ENCODE measurements at places on chromosomes 1 and 21.

- no peak for DNase-seq
- no peak overlapping the region for H3K4me3 ChIP-seq
- peaks cover 2% of the 10 kb centered on the region for H3K27me3 ChIP-seq
- no peaks in the 10 kb centered on the region for H3K36me3 ChIP-seq
Measured at GRCh38 chr1:22949822-22950331, 22.8 kb downstream of the LACTBL1 start.

DNA sequence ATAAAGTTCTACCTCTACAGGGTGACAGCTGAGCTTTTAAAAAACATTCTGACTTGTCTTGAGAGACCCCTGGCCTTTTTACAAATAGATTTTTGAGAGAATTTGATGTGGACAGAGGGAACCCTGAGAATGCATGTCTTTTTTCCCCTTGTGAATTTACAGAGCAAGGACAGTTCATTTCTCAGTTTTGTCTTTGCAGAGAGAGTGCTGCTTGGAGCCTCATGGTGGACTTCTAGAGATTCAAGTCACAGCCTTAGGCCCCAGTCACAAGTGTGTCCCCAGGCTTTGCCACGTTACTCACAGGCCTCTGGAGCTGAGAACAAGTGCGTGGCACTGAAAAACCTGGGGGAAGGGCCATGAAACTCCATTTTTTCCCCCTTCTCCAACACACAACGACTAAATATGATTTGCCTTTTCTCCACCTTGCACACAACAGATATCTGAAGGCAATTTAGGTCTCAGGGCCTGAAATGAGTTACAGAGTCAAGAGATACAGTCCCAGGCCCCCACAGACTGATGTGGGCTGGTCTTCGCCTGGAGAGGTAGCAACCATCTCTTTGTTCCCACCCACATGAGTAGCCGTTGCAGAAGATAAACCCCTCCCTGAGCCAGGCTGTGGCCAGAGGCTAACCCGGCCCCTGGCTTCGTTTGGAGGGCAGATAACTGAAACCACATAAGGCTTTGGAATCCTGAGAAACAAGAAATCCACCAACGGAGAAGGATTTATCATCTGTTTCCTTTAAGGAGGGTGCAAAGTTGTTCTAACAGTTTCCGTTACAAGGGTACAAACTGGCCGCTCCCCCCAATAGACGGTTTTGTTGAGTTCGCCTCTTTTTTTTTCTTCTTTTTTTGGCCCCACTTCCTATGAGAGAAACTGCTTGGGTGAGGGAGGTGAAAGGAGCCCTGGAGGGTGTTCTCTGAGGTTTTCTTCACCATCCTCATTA, 1.0 kb upstream of the PIGV start:
- peaks cover 16% of the 10 kb centered on the region for H3K4me1 ChIP-seq
- H3K4me3 ChIP-seq, result no peak overlapping the region
- no peaks in the 10 kb centered on the region for H3K27me3 ChIP-seq
- peak; percentile 89 for DNase-seq

DNA sequence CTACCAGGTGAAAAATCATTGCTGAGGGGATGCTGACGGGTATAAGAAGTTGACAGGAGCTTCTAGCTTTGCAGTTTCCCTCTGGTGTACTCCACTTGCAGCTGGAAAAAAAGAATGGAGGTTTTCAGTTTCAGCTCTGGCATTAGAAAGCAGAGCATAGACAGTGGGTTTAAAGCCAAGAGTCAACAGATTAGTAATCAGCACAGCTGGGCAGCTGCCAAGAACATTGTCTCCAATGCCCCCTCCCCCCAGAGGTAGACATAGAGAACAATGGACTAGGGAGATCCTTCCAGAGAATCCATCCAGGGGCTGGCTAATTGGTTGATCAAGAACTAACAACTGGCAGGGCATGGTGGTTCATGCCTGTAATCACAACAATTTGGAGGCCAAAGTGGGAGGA, 10.1 kb upstream of the ZBTB8B start:
- no peak overlapping the region for H3K4me3 ChIP-seq
- H3K4me1 ChIP-seq, result no peaks in the 10 kb centered on the region
- no peaks in the 10 kb centered on the region for H3K36me3 ChIP-seq
- peak; percentile 84 for DNase-seq

GRCh38 chr1:203539831-203540546, 46.0 kb downstream of the OPTC start:
- no peaks in the 10 kb centered on the region for H3K36me3 ChIP-seq
- H3K27me3 ChIP-seq, result no peaks in the 10 kb centered on the region
- no peak for DNase-seq
- H3K27ac ChIP-seq, result no peak overlapping the region
- H3K4me3 ChIP-seq, result no peak overlapping the region
- H3K4me1 ChIP-seq, result peaks cover 6% of the 10 kb centered on the region

DNA sequence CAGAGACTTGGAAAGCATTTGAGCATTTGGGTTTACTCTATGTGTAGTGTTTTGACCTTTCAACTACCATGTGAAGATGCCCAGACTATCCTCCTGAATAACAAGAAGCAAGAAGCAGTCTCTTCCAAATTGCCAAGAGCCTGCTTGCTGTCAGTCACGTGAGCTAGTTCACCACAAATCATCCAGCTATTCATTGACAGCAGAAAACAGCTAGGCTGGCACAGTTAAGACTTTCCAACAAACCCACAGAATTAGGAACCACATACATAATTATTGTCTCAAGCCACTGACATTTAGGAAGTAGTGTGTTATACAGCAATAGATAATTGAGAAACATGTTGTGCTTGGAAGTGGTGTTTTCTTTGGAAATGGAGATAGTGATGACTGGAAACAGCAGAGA, 1652.0 kb downstream of the NCAM2 start:
- H3K27ac ChIP-seq, result no peak overlapping the region
- H3K36me3 ChIP-seq, result no peaks in the 10 kb centered on the region
- no peaks in the 10 kb centered on the region for H3K4me1 ChIP-seq
- H3K27me3 ChIP-seq, result no peaks in the 10 kb centered on the region

All from mesendoderm (in vitro differentiated cells).